MM.1S (cell line): ENCODE measurements at places on chromosomes 1 and 21.

GRCh38 chr1:75795703-75796193, 934 bp upstream of the MSH4 start:
- no peak for DNase-seq

DNA sequence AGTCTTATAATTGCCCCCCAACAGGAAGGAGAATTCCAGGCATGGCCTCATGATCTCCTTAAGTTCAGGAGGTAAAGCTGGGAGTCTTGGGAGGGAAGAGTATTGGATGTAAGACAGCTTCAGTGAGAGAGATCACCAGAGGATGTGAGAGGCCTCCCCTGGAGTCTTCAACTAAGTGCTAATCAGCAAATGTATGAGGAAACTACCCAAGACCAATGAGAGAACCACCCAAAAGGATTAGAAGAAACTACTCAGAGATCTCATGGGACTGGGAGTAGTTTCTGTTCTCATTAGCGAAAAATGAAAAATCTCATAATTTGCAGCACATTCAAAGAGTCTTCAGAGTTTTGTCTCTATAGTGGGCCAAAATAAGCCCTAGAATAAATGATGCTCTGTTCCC, 36.6 kb upstream of the WNT2B start:
- no peak for DNase-seq

DNA sequence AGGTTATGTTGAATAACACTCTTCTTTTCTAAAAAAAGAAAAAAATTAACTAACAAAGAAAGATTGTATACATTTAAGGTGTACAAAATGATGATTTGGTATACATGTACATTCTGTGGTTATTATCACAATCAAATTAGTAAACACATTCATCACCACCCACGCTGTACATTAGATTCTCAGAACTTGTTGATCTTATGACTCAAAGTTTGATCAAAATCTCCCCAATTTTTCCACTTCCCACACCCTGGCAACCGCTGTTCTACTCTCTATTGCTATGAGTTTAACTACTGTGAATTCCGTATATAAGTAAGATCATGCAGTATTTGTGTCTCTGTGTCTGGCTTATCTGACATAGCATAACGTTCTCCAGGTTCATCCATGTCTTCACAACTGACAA, 469.5 kb upstream of the CHRM3 start:
- no peak for DNase-seq

- no peak for DNase-seq
These were observed 10.1 kb upstream of the EXO1 start for GRCh38 chr1:241837901-241838300.

DNA sequence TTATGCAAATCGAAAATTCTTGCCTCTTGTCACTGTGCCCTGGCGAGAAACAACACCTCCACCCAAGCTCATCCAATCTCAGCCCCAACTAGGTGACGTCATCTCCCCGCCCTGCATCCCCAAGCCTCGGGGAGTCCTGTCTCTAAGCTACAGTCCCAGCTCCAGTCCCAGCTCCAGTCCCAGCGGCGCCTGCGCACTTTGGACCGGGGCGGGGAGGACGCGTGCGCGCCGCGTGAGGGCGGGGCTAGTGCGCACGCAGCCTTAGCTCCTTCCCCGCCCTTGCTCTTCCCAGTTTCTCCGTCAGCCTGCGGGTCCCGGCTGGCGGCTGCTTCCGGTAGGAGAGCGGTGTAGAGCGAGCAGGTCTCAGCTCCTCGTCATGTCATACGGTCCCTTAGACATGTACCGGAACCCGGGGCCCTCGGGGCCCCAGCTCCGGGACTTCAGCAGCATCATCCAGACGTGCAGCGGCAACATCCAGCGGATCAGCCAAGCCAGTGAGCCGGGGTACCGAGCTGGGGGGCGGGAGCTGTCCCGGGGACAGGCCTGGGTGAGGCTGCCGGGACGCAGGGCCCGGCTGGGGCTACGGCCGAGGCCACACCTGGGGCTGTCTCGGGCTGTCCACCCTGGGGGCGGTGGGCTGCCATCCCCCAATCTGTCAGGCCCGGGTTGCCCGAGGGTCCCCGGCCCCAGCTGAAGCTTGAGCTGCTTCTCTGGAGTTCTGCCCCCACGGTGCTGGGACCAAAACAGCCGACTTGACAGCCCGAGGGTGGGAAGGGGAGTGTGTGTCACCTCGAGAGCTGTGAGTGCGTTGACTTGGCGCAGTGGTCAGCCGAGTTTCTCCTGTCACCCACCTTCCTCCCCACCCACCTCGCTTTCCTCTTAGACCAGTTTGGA, at the start of gene STX12:
TSS of gene STX12 (plus strand) at position 288 of the 894 bp plus-strand sequence. CDS start at position 377, 89 bp downstream.
- DNase-seq: peak; percentile 99

DNA sequence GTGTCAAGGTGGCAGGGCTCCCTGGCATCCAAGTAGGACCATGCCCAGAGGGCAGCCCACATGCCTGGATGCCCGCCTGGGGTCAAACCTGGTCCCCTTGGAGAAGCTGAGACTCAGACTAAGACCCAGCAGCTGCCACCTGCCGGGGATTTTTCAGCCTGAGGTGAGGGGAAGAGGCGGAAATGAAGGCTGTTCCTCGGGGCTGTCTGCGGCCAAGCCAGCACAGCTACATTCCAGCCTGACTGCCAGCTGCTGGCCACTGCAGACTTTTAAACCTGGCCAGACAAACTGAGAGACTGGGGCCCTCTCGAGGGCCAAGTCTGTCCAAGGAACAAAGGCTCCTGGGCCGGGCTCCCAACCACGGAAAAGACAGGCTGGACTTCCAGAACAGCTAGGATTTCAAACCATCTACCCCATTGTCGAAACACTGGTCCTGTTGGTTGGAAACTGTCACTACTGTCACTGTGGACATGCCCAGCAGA, 21.9 kb upstream of the PLEKHG5 start:
- DNase-seq: peak; percentile 18

GRCh38 chr1:33864460-33865389, 846 bp downstream of the HMGB4 start:
- DNase-seq: no peak

GRCh38 chr21:17752171-17752570, 67.0 kb downstream of the C21orf91 start:
- DNase-seq: no peak

DNA sequence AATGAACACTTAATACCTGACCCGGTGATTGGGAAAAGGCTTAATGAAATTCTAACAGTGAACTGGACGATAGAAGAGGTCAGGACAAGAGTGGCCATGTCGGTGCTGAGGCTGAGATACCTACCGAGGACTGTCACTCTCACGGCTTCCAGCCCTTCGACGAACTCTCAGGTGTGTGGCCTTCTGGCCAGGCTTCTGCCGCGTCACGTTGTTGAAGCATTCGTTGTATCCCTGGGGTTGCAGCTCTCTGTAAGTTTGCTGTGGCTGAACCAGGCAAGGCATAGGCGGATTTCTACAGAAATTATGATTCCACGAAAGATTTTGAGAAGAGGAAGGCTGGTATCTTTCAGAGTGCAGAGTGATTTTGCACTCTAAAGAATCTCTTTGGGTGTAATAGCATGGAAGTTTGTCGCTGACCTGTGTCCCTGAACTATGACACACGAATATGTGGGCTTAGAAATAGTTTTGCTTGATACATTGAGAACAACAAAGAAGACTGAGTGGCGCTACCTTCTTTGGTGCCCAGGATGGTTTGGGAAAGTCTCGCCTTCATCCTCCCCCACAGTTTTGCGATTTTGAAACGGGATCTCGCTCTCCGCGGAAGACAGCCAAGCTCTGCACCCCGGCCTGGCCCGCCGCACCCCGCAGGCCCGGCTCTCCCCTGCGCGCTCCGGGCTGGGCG, 403 bp upstream of the EPHX4 start:
- no peak for DNase-seq

DNA sequence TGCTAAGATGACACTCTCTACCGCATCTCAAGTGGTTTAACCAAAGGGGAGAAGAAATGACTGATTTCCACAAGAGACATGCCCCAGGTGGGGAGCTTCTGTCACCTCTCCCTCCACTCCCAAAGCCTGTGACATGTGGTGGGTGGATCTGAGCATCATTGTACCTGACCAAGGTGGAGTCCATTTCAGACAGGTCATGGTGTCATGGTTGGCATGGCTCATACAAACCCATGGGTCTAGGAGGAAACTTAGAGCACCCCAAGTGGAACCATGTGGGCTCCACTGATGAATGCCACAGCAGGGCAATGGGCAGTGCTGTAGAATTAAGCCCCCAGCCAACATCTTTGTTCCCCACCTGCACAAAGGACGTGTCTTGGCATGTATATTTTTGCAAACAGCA, 131.5 kb upstream of the EDN2 start:
- DNase-seq: no peak

- DNase-seq: no peak
These were observed 22.0 kb downstream of the PIGM start for GRCh38 chr1:160009801-160010200.

DNA sequence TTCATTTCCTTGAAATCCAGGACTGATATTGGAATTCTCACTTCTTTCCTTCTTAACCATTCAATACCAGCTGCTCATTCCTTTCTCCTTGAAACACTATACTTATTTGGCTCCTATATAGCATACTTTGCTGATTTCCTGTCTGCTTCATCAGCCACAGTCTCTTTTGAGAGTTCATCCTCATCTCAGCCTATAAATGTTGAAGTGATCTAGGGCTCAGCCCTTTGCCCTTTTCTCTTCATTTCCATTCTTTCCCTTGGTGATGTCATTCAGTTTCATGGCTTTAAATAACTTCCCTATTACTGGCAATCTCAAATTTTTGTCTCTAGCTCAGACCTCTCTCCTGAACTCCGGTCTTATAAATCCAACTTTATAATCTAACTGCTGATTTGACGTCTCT, 24.1 kb upstream of the RABGAP1L start:
- DNase-seq: no peak

DNA sequence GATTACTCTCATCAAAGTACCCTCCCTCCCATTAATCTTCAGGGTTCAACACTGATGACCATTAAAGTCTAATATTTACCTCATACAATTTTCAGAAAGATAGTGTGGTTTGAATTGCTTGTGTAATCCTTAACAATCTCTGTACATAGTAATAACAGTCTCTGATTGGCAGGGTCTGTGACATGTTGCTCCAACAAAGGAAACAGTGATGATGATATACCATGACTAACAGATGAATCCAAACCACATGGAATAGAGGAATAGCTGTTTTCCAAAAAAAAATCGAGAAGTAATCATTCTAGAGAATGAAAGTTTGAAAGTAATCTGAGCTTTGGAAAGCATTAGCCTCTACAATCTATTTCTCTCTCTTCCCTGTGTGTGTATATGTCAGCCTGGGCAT, 610.1 kb upstream of the NEGR1 start:
- no peak for DNase-seq

DNA sequence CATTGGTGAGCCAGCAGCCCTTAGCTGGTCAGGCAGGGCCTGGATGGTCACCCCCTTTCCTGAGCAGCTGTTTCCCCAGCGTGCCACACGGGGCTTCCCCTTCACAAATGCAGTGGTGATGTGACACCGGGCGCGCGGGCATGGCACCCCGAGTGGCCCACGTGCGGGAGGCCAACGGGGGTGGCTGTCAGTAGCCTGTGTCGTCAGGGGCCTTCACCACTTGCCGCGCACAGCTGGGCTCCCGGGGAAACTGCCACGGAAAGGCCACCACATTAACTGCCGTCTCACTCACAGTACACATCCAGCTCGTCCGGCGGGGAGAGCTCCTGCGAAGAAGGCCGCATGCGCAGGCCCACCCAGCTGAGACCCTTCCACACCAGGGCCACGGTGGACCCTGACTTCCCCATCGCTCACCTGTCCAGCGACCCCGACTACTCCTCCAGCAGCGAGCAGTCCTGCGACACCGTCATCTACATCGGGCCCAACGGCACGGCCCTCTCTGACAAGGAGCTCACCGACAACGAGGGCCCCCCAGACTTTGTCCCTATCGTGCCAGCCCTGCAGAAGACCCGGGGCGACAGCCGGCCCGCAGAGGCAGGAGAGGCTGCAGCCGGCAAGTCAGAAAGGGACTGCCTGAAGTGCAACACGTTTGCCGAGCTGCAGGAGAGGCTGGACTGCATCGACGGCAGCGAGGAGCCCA, 530.5 kb downstream of the KIF26B start:
- DNase-seq: no peak
